ENCODE measurements at places on chromosomes 1 and 21.

DNA sequence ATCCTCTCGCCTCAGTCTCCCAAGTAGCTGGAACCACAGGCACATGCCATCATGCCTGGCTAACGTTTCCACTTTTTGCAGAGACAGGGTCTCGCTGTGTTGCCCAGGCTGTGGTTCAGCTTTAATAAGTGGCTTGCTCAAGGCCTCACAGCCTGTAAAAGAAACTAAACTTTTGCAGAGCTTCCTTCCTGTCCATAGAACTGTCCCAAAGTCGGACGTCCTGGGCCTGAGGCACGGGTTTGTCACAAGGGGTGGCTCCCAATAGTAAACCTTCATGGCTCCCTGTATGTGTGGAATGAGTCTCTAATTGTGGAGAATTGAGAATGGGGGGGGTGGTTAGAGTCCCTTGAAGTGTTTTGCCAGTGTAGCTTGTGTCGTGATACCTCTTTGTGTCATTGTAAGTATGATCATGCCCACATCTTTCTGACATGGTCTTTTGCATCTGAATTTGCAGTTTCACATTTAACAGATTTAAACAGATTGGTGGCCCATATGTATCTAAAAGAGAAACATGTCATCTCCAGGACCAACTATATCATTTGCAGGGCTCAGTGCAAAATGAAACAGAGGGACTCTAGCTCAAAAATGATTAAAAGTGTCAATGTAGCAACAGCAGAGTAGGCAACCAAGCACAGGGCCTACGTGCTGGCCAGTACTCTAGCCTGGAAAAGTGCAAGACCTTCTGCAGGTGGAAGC is 332.1 kb downstream of the KIF26B start:
- DNase-seq, result no peak

DNA sequence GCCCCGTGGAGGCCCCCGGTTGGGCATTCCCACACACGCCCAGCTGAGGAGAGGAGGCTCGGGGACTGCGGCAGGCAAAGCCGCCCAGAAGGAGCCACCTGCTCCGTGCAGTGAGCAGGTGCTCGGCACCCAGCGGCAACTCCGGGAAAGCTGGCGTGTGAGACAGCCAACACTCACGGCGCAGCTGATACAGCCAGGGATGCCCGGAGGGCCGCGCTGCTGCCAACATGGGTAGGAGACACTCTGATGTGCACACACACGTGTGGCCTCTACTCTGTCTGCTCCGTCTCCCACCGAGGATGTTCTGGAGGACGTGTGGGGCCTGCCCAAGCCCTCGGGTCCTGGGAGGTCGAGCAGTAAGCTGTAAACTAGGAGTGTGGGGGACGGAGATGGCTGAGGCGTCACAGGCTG is 12.9 kb downstream of the MORN1 start:
- DNase-seq, result no peak

DNA sequence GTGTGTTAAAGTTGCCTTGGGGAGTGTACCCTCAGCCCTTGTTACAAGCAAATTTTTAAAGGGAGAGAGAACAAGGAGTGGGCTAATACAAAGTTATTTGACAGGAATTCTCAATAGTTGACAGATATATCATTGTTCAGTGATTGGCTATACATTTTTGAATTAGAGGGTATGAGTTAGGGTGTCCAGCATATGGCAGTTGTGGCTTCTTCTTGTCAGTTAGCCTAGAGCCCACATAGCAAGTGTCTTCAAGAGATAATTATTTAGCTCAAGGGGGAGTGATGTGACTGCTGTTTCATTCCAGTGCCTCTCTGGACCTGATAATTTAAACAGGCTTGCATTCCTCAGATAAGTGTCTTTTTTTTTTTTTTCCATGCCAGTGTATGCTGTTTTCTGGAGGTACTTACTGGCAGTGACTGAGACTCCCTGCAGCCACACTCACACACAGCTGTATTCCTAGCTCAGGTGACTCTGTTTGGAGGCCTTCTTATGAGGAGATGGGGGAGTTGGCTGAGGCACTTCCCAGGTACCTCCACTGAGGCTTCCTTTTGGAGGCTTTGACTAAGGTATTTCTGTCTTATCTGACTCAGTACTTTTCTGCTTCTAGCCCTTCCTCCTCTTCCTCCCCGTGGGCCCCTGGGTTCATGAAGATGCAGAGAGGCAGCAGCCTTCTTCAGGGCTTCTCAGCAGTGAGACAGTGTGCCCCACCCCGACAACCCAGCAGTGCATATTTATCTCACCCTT is 32.3 kb downstream of the IVNS1ABP start:
- no peak for DNase-seq

DNA sequence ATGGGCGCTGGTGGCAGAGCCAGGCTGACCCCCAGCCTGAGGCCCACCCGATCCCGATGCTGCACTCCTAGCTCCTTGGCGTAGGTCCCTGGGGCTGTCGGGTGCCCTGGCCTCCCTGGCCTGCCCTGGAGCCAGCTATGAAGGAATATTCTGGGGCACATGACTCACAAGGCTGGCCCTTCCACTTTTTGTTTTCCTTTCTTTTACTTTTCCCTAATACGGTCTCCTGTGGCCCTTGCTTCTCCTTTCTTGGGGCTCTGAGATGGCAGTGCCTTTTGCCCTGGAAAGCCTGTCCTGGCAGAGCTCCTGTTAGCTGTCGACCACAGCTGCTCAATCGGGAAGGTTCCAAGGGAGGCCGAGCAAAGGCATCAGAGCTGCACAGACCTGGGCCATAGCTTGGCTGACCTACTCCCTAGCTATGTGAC is 22.1 kb downstream of the ARHGEF10L start:
- DNase-seq, result no peak

DNA sequence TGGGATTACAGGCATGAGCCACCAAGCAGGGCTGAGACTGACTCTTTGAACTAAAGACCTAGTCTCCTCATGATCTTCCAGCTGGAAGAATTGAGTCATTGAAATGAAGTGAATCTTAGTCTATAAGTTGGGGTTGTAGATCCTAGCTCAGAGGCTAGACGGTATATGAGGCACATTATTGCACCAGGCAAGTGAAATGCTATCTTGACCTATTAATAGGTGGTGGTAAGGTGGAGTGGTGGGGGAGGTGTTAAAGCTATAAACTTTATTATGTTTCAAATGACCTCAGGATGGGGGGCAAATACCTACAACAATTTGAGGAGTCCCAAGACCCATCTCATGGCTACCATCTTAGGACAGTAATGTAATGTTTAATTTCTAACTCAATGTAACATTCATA is 36.8 kb upstream of the SLC16A1 start:
- DNase-seq, result no peak

DNA sequence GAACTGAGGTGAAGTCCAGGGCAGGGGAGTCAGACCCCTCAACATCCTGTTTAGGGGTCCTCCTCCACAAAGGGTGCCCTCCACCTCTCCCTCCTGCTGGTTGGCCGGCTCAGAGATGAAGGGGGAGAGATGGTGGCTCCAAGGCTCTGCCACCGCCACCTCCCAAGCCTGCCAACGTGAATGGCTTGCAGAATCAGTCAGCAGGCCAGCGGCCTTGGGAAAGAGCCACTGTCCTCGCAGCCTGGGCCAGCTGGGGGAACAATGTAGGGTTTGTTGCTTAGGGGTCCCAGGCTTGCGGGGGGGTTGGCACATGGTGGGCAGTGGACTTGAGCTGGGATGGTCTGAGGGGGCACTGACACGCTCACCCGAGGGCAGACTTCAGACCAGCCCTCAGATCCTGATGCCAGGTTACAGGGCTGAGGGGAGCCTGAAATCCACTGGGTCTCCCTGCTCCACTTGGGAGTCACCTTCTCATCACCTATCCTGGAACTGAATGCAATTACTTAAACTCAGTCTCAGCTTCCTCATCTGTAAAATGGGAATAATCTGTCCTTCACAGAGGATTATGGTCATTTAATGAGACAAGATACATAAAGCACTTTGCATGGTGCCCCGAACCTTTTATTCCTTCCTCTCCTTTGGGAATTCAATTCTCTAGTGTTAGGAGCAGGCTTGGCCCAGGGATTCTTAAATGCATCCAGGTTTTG is 8.3 kb downstream of the GPR37L1 start:
- no peak for DNase-seq

DNA sequence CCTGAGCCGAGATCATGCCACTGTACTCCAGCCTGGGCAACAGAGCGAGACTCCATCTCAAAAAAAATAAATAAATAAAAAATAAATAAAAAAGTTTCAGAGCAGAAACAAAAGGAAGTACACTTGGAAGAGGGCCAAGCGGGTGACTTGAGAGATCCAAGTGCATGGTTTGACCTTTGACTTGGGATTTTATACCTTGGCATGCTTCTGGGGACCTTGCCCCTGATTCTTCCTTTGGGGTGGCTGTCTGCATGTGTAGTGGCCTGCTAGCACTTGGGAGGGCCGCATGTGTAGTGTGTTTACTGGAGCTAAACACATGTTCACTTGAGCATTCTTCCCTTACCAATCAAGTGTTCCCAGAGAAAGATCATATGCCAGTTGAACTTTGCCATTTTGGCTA is 114.0 kb downstream of the DTL start:
- DNase-seq, result no peak

DNA sequence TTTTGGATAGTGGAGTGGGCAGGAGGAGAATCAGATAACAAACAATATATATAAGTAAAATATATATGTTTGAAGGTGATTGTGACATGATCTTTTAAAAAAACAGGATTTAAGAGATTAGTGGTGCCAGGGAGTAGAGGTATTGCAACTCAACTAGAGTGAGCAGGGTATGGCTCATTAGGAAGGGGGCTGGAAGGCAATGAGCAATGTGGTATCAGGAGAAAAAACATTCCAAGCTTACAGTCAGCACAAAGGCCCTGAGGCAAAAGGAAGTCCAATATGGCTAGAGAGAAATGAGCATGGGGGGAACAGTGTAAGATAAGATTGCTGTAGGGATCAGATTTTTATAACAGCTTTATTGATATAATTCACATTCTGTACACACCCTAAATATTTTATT is 5.3 kb upstream of the GADD45A start:
- no peak for DNase-seq

- no peak for DNase-seq
Measured at GRCh38 chr1:200037904-200038303, 10.4 kb downstream of the NR5A2 start.

GRCh38 chr1:161915978-161916377 is 107.7 kb downstream of the OLFML2B start:
- no peak for DNase-seq

GRCh38 chr1:40064797-40065499 is 24.4 kb downstream of the CAP1 start:
- DNase-seq, result no peak
